GM04503 (cell line): ENCODE measurements at places on chromosomes 4 and X.

- no peak for DNase-seq
These were observed 55.8 kb downstream of the BCOR start for GRCh38 chrX:40041915-40042314.

- DNase-seq: no peak
These were observed 64.7 kb upstream of the UXT start for GRCh38 chrX:47723689-47724088.

- no peak for DNase-seq
These were observed 371.3 kb downstream of the BMPR1B start for GRCh38 chr4:95129031-95129430.

GRCh38 chr4:152515678-152516077, 20.2 kb downstream of the FBXW7 start:
- peak; percentile 31 for DNase-seq

DNA sequence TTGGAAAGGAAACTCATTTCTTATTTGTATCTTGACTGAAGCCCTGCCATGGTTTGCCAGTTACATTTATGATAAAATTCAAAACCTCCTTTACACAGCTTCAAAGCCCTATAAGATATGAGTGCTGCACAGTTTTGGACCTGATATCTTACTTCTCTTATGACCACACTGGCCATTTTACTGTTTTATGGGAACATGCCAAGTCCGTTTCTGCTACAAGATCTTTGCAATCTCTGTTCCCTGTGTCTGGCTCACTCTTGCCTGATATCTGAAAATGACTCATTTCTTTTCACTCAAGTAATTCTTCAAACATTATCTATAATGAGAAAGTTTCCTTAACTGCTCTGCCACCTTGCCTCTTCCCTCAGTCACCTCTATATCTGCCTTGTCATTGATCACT, 247.3 kb downstream of the SPOCK3 start:
- no peak for DNase-seq

DNA sequence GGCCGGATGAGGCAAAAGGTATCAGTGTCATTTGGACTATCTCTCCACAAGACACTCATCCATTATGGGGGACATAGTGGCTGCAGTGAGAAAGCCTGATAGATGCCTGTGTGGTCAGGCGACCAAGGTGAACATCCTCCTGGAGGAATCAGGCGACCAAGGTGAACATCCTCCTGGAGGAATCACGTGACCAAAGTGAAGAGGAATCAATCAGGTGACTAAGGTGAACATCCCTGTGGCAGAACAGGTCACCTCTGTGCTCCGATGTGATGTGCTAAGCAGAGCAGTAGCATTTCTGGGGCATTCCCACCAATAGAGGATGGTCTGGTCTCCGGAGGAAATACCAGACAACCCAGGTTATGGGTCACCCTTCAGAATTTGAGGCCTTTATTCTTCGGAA, 44.0 kb downstream of the RNF212 start:
- no peak for DNase-seq

DNA sequence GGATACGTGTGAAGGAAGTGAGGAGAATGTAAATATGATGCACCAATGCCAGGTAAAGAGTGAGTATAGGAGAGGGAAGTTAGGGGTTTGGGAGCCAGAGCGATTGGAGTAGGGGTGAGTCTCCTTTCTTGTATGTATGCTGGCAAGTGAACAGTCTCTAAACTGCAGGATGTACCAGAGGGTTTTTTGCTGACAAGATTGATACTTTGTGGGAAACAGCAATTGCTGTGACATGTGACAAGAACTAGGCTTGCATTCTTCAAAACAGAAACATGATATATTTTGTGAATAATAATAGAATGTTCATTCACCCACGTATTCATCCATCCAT, 706 bp downstream of the CHIC1 start:
- DNase-seq: no peak

DNA sequence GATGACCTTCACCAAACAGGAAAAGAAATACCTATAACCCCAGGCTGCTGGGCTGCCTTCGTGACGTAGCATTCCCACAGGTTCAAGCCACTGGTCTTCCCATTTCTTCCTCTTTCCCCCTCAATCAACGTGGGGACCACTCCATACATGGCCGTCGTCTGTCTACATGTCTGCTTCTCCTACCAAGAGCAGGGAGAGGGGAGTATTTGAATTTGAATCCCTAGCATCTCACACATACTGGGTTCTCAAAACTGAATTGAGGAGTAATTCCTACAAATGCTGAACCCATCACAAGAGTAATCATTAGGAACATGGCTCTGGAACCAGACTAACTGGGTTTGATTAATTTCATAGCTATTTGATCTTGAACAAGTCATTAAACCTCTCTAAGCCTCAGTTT, 17.3 kb downstream of the GPC3 start:
- DNase-seq: no peak
